ENCODE measurements at places on chromosomes 5 and 9.

- DNase-seq = no peak
These were observed 33.8 kb upstream of the ORM1 start for GRCh38 chr9:114289106-114289505.

- no peak for DNase-seq
These were observed 29.5 kb upstream of the NFIB start for GRCh38 chr9:14343261-14344031.

DNA sequence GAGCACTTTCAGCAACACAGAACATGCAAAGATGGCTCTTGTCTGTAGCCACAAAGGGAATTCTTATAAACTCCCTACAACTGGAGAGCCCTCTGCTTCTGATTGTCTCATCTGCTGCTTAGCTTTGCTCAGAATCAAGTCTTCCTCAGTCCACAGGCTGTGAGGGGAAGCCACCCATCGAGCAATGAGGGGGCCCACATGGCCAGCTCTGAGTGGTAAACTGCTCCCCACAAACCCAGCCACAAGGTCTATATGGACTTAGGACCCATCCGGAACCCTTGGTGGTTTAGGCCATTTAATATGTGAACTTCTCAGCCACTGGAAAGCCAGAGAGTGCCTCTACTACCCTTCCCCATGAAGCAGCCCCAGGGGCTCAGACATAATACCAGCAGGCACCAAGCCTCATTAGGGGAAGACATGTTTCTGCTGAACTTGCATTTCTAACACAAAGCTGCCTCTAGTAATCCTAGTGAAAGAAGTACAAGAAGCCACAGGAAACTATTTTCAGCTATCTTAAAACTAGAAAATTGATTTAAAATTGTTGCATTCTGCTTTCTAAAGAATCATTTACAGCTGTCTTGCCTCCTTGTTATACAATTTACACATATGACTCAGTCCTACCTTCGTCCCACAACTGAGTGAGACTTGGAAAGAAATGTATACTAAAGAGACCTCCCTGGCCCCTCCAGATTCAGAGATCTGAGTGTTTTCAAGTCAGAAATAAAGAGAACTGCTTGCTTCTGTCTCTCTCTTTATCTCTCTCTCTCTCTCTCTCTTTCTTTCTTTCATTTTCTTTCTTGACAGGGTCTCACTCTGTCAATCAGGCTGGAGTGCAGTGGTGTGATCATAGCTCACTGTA, 90.2 kb downstream of the ESM1 start:
- DNase-seq = no peak

DNA sequence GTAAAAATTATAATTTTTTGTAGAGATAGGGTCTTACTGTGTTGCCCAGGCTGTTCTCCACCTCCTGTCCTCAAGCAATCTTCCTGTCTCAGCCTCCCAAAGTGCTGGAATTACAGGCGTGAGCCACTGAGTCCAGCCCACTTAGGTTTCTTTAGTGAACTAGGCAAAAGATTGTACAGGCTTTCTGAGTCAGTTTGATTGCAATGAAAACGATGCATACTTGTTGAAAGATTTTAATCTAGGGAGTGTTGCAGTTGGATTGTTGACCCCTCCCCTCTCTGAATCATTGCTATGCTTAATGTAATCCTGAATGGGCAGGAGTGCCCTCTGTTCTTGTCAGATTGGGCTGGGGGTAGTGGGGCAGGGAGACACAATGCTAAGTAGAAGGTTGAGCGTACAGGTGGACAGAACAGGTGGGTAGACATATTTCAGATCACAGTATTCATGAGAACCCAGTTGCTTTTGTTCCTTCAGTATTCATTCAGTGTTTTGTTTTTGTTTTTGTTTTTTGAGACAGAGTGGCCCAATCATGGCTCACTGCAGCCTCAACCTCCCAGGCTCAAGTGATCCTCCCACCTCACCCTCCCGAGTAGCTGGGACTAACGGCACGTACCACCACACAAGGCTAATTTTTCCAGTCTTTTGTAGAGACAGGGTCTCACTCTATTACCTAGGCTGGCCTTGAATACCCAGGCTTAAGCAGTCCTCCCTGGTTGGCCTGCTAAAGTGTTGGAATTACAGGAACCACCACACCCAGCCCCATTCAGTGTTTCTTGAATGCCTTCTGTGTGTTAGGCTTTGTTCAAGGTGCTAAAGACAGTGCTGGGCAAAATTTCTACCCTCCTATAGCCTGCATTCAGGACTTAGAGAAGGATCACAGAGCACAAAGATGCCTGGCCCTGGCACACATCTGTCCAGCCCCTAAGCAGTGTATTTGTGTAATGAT, 70.1 kb downstream of the KIAA1958 start:
- no peak for DNase-seq

DNA sequence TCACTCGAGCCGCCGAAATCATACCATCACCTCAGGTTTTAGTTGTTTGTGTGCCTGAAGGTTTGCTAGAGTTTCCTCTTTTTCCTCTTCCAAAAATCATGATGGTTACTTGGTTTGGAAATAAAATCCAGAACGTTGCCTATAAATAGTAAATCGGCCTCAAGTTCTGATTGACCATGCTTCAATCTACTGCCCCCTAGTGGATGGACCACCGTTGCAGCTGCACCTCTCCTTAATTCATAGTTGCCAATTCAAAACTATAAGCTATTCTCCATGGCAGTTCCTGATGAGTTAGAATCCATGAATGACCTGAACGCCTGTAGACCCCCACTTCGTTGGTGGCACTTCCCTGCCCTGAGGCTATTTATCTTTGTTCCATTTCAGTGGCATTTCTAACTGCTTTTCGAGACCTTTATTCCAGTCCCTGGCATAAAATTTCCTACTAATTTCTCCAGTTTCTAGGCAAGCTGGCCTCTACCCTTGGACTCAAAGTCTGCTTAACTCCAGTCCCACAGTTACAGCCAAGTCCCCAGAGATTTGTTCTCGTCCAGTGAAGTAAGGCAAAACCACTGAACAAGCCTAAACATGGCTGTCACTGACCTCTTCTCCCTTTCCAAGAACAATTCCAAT, 422.6 kb downstream of the EFNA5 start:
- DNase-seq = no peak

DNA sequence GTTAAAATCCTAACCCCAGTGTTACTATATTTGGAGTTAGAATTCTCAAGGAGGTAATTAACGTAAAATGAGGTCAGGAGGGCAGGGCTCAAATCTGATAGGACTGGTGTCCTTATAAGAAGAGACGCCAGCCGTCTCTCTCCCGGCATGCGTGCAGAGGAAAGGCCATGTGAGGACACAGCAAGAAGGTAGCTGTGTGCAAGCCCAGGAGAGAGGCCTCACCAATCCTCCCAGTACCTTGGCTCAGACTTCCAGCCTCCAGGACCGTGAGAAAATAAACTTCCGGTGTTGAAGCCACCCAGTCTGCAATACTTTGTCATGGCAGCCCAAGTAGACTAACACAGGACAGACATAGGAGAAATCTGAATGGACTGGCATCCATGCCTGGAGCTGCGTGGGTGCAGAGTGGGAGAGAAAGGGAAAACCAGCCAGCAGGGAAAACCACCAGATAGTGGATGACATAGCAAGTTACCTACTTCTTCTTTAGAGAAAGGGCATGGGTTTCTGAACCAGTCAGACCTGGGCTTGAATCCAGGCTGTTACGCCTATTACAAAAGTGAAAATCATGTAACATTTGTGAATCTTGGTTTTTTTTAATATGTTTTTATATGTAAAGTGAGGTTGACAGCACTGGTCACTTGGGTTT, 89.2 kb downstream of the FSTL4 start:
- no peak for DNase-seq

- no peak for DNase-seq
These were observed 28.1 kb downstream of the FYB1 start for GRCh38 chr5:39191216-39191615.

- DNase-seq = no peak
These were observed 99.6 kb downstream of the ASTN2 start for GRCh38 chr9:117315236-117315635.

DNA sequence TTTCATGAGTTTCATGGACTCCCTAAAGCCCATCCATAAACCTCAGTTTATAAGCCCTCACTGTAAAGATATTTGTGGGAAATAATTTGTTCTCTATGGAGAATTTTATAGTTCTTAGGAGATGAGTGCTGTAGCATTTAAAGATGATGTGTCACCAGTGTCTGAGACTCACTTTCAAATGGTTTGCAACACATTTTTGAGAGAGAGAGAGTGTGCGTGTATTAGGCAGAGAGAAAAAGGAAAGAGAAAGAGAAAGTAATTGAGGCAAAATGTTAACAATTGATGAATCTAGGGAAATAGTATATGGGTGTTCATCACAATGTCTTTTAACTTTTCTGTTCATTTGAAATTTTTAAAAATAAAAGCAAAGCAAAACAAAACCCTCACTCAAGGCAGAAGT, 479.0 kb downstream of the ZSWIM6 start:
- no peak for DNase-seq

GRCh38 chr5:79285833-79286232, 49.9 kb downstream of the JMY start:
- DNase-seq = no peak

DNA sequence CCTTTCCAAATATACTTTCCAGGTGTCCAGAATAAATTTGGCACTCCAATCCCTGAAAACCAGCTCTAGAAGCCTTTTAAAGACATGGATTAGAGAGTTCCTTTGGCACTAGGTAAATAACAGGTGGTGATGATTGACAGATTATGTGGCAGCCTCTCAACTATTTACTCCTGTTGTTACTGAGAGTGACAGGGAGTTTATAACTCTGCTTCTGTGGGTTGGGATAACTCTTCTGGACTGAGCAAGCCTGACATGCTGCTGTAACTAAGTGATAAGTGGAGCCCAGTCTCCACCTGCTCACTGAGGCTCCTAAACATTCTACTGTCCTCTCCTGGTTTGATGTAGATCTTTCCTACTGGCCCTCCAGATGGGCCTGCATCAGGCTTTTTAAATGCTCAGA, 693.2 kb upstream of the FTMT start:
- no peak for DNase-seq

DNA sequence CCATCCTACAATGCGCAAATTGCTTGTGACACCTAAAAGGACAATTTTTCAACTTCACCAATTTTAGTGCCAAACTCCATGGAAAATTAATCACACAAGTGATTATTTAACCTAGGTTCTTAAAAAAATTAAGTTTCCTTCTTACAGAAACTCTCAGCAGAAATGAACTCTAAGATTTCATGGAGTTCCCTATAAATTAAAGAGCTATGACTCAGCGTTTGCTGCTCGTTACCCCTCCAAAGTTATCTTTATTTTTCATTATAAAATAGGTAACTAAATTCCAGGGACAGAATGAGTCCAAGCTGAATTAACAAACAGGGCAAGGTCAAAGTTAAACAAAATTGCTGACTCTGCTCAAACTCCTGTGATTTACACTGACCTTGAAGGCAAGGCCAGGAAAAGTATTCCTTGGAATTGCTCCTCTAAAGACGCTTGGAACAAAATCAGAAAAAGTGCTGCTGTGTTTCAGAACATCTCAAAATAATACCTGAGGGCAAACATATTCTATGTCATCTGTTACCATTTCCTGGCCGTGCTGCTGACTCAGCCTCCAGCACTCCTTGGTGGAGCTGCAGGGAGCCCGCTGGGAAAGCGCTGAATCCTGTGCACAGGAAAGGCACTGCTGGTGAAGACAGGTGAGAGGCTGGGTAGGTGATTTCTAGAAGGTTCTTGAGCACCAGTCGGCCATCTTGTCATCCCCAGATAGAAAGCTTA, 2.5 kb upstream of the CMBL start:
- no peak for DNase-seq

GRCh38 chr9:132268725-132269352, 85.9 kb downstream of the SETX start:
- peak; percentile 40 for DNase-seq

GRCh38 chr5:84017523-84018172, 297.0 kb upstream of the HAPLN1 start:
- DNase-seq = no peak

GRCh38 chr9:87604886-87605588, 107.4 kb downstream of the DAPK1 start:
- no peak for DNase-seq

DNA sequence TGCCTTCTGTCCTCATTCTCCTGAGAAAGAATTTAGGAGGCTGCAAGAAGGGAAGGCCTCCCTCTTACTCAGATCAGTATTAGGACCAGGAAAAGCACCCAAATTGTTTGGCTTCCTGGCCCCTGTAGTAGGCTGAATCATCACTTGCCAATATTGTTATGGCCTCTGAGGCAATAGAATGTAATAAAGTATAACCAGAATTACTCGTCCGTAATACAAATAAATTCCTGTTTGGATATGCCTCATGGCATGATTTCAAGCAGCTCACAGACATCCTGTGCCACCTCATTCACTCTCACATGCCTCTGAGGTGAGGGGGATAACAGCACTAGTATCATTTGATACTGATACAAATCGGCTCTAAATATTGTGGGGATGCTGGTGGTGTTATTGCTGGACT, 427.3 kb downstream of the ISL1 start:
- no peak for DNase-seq

DNA sequence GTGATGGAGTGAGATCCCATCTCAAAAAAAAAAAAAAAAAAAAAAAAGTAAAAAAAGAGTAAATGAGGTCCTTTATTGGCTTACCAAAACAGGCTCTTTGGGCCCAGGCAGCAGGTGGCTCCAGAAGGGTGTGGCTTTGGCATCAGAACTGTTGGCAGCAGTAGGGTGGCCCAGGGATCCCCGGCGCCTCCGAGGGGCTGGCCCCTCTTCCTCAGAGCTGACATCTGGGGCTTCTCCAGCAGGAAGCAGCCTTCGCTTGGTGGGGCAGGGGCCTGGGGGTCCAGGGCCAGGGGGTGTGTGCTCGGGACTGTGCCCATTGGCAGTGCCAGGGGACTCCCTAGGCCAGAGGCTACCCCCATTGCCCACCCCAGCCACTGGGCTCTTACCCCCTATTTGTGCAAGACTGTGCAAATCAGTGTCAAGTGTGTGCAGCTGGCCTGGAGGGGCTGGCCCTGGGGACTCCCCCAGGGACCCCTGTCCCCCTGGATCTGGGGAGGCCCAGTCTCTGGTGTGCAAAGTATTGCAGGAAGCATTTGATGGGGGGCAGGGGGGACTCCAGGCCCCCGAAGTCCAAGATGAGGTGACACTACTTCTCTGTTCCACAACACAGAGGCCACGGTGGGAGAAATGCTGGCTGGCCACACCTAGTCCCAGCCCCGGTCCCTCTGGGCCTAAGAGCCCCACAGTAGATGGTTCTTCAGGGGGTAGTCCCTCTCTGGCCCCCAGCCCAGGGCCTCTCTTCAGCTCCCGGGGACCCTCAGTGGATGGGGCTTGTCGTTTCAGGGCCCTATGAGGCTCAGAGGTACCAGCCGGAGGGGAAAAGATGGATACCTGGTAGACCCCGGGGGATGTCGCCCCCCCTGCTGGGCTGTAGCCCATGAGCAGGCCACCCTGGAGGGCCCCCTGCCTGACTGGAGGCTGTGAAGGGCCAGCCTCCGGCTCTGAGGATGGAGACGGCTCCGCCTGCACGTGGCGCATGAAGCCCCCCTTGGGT, 4.7 kb upstream of the STOML2 start:
- no peak for DNase-seq

Measured in right kidney (tissue), 9 donors.